Large intestine (tissue), 12 donors: ENCODE measurements at places on chromosomes 4 and X.

DNA sequence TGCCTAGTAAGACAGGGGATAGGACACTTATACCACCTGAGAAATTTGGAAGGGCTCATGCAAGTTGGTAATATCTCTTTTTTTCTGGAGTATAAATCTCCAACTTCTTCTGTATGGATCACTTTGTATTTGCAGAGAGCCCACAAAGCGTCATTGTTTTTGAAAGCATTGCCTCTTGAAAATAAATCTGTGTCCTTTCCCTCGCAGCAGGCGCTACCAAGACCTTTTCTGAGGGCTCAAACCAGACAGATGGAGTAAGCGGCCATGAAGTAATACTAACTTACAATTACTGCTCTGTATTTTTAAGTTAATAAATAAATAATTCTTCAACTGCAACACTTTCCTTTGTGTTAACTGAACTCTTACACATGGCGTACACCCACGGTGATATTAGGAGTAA is 56.0 kb upstream of the FBXW7 start:
- DNase-seq = no peak

DNA sequence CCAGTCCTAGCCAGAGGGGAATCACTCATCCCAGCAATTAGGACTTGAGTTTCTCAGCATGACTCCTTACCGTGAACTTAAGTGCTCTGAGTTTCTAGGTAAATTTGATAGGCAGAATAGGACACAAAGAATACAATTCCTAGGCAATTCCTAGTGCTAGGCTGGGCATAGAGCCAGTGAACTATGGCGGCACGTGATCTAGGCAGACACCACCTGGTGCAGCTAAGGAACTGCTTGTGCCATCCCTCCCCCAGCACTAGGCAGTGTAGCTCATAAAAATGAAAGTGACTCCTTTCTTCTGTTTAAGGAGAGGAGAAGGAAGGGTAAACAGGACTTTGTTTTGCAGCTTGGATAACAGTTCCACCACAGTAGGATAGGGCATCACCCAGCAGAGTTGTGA is 736.3 kb upstream of the PCDH7 start:
- no peak for DNase-seq

DNA sequence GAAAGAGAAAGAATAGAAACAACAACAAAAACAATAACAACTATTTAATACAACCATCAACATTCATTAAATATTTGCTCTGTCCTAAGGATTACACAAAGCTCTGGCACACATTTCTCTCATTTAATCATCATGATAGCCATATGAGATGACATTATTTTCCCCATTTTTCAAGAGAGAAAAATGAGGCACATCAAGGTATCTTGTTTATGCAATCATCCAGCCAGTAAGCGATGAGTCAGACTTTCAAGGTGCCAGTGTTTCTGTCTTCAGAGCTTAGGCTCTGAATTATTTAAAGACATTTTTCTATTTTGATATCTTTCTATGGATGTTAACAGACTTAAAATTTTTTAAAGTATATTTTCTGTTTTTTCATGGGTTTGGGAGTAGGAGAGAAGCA is 541.8 kb upstream of the SMIM31 start:
- no peak for DNase-seq

DNA sequence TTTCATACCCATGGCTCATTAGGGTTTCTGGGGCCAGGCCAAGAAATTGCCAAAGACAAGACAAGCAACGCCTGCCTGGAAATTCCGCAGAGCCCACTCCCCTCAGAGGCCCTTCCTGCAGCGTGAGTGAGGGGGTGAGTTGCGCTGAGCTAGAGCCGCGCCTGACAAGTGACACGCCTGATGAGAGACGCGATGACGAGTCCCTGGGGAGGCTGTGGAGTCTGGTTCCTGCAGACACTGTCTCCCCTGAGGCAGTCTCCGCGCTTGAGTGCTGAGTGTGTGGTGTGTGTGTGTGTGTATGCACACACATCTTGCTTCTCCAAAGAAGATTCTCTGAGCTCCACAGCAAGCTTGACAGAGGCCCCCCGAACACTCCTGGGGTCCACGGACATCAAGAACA is 269.8 kb downstream of the BCOR start:
- DNase-seq = no peak

DNA sequence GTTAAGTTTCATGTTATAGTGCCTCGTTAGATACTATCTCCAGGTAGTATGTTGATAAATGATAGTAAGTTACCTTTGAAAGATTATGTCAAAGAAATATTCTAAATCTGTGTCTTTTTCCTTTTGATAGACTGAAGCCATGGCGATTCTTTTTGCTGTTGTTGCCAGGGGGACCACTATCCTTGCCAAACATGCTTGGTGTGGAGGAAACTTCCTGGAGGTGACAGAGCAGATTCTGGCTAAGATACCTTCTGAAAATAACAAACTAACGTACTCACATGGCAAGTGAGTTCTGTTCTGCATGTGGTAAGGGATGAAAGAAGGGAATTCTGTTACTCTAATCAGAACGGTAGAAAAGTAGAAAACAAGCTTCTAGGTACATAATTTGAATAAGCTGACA is 8.2 kb downstream of the VAMP7 start:
- no peak for DNase-seq

DNA sequence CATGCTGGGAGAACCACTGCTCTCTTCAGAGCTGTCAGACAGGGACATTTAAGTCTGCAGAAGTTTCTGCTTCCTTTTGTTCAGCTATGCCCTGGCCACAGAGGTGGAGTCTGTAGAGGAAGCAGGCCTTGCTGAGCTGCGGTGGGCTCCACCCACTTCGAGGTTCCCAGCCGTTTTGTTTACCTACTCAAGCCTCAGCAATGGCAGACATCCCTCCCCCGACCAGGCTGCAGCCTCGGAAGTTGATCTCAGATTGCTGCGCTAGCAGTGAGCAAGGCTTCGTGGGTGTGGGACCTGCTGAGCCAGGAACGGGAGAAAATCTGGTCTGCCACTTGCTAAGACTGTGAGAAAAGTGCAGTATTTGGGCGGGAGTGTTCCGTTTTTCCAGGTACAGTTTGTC is 118.9 kb downstream of the SLC10A6 start:
- no peak for DNase-seq

GRCh38 chr4:121344098-121344497 is 36.7 kb downstream of the QRFPR start:
- peak; percentile 71 for DNase-seq

- DNase-seq = no peak
Measured at GRCh38 chr4:127448986-127449385, 183.8 kb upstream of the INTU start.

DNA sequence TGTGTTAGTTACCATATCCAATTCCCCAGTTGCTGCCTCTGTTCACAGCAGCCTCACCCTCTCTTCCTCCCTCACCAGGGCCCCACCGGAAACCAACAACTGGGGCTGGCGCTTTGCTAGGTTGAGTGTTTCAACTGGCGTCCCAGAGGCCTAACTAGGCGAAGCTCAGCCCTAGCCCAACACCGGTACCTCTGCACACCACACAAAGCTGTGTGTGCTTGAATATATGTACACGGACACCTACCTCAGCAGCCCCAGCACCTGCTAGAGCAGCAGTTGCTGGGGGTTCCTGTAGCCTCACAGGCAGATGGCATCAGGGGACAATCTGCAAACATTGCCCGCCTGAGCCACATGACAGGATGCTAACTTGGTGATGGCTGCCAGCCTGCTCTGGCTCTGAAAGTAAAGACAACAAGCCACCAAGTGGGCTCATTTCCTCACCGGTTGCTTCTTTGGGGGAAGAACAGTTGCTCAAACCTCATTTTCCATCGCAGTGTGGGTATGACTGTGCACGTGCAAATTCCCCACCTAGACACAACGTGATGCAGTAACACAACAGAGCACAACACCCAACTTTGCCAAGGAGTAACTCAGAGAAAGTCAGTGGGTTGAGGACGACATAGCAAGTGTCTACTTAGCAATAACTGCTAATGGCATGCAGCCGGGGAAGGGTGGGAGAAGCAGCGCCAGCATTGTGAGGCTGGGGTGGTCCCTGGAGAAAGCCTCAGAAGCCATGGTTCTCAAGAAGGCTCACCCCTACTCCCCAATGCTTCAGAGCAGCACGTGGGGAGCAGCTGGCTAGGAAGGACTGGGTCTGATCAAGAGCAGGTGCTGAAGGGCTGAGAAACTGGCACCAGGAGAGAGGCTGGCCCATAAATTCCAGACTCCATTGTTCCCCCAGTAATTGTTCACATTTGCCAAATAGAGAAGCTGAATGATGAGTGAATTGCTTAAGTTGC is 139.5 kb downstream of the SH3KBP1 start:
- no peak for DNase-seq

DNA sequence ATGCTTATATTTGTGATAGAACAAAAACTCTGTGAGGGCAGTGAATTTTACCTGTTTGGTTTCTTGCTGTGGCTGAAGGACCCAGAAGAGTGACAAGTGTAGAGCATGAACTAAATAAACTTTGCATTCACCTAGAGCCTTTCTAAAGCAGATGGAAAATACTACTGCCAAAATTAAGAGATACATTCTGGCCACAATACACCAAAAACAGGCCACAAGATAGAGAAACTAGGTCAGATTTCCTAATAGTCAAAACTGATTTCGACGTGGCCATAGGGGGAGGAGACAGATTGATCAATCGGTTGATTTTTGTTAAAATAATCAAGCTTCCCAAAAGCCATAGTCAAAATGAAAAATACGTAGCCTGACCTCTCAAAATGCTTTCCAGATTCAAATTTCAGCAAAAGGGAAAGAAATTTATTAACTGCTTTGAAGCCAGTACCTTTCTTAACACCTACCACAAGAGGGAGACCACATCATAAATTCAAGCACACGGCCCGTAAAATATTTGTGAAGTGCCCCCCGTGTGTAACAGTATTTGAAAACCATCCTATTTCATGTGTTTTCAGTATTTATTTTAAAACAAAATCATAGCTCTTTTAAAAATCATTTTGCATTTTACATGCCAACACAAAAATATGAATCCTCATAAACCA is 132.4 kb downstream of the CORIN start:
- DNase-seq = no peak

- peak; percentile 35 for DNase-seq
Measured at GRCh38 chr4:142844782-142845181, 1.3 kb downstream of the INPP4B start.

- no peak for DNase-seq
Measured at GRCh38 chr4:186953599-186954260, 230.1 kb upstream of the FAT1 start.

GRCh38 chr4:89177807-89178206 is 66.5 kb downstream of the TIGD2 start:
- DNase-seq = no peak

DNA sequence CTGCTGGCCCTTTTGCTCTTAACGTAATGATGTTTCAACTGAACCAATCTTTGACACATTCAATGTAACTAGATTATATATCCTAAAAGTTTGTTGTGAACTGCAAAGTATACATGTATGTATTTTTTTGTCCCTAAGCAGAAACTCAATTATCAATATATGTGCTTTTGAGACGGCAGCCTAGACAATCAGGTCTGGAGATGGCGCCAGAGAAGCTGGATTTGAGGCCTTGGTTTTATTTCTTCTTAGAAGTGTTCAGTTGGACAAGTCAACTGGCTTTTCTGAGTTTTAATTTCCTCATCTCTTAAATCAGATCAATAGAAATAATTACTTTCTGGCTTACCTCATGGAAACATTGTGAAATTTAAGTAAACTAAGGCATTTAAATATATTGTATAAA is 62.5 kb downstream of the DCAF8L1 start:
- peak; percentile 5 for DNase-seq

DNA sequence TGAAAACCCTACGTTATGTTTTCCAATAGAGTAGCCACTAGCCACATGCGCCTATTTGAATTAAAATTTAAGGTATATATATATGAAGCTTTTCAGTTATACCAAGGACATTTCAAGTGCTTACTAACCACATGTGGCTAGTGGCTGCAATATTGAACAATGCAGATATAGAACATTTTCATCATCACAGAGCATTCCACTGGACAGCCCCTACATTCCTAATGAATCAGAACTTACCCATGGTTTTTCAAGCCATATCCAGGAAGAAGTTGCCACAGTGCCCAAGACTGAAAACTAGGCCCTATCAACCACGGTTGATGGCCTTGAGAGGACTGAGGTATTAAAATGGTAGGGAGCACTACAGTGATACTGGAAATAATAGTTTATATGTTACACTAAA is 29.7 kb downstream of the NEK1 start:
- no peak for DNase-seq

- DNase-seq = peak; percentile 90
Measured at GRCh38 chr4:18155067-18156041, 133.8 kb upstream of the LCORL start.

- peak; percentile 98 for DNase-seq
Measured at GRCh38 chrX:1452516-1453394, at the start of gene ASMTL. Gene ASMTL, minus strand, starts transcription at chrX:1452909. Its CDS starts 69 bp downstream, at chrX:1452840.

DNA sequence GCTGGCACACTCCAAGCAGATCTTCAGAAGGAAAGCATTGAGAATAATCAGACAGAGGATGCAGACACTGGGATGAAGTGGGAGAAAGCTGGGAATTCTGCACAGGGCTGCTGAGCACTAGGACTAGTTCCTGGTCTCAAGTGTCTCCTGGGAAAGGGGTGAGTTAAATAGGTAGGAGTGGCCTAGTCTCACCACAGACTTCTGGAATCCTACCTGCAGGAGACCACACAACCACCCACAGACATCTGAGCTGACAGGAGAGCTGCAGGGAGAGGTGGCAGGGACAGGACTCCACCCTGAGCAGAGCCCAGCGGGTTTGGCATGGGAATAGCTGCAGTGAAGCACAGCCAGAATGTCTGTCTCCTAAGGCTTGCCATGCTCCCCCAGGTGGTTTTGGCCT is 95.1 kb upstream of the GALNTL6 start:
- no peak for DNase-seq

DNA sequence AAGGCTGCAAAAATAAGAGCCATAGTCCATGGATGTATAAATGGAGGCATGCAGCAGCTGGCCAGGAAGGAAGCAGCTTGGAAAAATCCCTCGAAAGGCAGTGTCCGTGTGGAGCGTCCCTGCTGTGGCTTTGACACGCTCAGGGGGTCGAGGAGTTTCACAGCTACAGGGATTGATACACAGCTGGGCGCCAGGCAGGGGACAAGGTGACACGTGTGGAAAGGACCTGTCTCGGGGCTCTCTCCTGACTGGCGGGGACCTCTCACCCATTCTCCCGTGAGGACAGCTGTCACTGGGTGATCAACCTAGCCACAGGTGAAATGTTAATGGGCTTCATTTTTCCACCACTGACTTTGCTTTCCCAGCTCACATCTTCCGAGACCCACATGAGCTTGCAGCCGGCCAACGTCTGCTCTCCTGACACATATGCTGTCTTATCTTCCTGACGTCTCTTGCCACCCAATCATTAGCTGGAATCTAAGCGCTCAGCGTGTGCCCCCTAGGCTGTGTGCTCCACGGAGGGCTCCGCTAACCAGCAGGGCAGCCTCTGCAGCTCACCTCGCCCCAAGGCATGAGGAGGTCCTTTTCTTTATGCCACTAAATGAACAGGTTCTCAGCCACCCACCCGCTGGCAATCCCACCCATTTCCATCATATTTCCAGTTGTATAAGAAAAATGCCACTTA is 89.4 kb upstream of the AFAP1 start:
- no peak for DNase-seq

GRCh38 chr4:38950159-38950558 is 82.0 kb downstream of the TMEM156 start:
- no peak for DNase-seq

GRCh38 chrX:15750611-15751154 is 12.6 kb downstream of the CA5B start:
- no peak for DNase-seq

GRCh38 chr4:122689972-122690371 is 42.5 kb upstream of the BBS12 start:
- no peak for DNase-seq
